ENCODE measurements at places on chromosomes 5 and 9.
A peak's percentile ranks its signal among the peaks of the same experiment; 100 is the strongest.

DNA sequence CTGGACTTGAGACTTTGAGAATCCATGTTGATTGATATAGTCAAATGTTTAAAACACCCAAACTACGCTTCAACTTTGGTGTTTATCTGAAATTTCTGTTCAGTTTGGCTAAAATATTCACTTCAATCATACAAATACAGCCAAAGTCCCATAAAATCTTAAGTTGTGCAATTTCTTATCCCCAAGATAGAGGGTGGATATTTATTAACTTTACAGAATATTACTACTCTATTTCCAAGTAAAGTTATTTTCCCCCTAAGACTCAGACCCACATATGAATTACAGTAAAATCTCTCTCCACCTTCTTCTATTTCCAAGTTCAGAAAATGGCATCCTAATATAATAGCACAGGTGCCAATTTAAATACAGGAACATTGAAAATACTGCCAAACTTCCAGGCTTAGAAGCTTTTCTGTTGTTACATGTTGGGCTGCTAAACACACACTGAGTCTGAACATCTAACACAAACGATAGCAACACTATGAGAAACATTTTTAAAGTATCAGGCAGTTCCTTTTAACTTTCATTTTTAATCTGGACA lies 290.3 kb downstream of the EBF1 start:
- DNase-seq = no peak

DNA sequence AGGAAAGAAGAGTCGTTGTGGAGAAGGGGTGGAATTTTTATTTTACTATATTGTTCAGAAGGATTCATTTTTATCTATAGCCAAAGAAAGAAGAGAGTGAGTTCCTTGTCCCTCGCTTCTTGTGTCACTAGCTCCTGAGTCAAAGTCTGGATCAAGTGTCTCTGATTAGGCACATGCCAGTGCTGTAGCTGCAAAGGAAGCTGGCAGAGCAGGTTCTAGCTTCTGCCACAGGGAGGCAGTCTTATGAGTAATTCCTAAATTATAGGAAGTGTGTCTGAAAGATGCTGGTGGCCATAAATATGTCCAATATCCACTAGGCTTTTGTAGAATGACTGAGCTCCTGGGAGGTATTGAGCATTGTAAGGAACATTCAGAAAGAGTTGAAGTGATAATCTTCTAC lies 84.7 kb downstream of the DOCK2 start:
- DNase-seq = no peak

- DNase-seq = no peak
Measured at GRCh38 chr5:155049569-155050383, 36.2 kb downstream of the KIF4B start.

DNA sequence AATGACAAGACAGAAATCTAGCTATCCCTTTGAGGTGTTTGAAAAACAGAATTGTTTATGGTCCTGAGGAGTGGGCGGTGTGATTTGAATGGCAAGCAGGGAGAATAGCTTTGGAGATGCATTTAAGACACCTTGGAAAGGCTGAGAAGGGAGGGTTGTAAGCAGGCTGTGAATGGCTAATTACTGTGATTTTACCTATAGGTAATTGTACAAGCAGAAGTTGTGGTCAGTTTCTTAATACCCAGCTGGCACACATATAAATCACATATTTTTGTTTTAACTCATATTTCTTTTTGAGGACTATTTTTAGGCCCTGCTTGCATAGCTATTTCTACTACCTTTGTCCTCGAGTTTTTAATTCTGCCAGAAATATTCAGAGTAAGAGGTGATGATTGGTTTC lies 248.6 kb downstream of the KDM4C start:
- no peak for DNase-seq

- no peak for DNase-seq
Measured at GRCh38 chr5:135246605-135246922, 152.5 kb downstream of the MACROH2A1 start.

DNA sequence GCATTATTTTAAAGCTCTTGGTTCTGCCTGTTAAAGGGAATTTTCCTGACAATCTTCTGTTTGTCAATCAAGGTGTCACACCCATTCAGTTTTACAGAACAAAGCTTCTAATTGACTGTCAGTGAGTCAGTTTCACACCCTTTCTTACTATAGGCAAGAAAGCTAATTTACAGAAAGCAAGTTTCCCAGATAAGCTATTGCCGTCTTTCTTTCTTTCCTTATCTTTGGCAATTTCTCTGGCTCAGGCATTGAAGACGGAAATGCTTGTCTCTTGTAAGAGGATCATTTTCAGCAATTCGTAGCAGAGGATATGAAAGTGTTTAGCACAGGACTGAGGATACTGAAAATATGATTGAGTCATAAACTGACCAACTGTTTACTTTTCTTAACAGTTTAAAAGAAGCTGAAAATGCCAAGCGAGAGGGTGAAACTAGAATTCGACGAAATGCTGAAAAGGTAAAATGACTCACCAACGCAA lies 27.0 kb downstream of the SPINK5 start:
- no peak for DNase-seq

GRCh38 chr9:98074115-98074990 lies 17.8 kb downstream of the NANS start:
- peak; percentile 51 for DNase-seq

GRCh38 chr9:14029806-14030374 lies 284.1 kb downstream of the NFIB start:
- no peak for DNase-seq

DNA sequence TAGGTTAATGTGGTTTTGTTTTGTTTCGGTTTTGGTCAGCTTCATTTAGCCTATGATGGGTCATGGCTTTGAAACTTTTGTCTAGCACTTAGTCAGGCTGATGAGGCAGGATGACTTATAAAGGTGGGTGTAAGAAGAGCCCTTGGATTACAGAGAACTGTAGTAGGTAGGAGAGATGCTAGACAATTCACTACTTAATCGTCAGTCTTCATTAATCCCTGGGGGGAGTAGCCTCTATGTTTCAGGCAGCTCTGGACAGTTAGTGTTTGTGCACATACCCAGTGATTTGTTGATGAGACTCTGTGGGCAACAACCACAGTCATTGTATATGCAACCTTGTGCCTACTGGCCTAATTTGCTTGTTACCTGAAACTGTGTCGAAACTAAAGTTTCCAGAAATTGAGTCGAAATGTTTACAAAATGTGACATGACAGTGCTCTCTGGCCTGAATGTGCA lies 113.3 kb downstream of the MTREX start:
- no peak for DNase-seq

DNA sequence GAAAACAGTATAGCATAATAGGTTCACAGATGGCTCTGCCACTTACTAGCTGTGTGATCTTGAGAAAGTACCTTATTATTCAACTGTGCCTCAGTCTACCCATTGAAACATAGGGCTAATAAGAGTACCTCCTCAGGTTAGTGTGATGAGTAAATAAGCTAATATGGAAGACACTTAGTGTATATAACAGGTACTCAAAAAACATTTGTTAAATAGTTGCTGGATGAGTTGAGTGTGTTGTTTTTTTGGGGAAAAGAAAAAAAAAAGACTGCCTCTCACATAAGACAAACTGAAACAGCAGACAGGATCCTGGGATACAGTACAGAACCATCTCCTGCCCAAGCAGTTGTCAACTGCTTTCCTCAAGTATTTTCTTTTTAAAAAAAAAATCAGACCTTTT lies 5.2 kb downstream of the STOM start:
- DNase-seq = no peak

DNA sequence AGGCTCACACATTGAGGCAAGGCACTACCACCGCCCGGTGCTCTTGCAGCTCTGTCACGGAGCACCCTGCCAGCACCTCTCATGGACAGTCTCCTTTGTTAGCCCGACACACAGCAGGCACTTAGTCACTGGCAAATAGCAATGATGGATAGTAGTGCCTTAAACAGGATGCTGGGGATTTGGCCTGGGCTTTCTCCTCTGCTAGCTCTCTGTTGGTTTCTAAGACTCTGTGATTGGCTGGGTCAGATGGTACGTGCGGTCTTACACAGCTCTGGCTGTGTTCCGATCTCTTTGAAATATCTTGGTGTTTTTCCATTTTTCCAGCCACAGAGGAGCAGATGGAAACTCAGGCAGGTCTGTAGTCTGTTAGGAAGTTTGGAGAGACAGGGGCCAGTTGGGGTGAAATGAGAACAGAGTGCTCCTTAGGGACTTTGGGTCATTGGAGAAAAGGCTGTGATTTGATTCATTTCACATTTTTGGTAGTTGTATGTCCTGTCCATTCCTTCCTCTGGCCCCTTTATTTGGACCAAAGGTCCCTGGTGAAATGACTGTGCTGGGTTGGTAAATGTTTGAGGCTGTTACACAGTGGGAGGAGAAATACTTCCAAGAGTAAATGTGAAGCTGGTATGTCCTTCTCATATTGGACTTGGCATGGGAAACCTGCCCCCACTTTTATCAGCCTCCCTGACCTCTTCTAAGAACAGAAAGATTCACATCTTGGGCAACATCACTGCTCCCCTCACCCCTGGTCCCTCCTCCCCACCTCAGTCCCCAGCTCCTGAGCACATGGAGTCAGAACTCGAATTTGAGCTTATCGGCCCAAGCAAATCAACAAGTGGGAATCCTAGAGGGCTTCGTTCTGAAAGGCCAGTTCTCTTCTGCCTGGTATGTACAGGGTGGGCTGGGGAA lies 3.4 kb downstream of the SMIM3 start:
- DNase-seq = no peak

GRCh38 chr9:105053209-105053652 lies 125.3 kb upstream of the ABCA1 start:
- DNase-seq = peak; percentile 71

GRCh38 chr5:10102706-10103497 lies 146.8 kb downstream of the ATPSCKMT start:
- DNase-seq = no peak

DNA sequence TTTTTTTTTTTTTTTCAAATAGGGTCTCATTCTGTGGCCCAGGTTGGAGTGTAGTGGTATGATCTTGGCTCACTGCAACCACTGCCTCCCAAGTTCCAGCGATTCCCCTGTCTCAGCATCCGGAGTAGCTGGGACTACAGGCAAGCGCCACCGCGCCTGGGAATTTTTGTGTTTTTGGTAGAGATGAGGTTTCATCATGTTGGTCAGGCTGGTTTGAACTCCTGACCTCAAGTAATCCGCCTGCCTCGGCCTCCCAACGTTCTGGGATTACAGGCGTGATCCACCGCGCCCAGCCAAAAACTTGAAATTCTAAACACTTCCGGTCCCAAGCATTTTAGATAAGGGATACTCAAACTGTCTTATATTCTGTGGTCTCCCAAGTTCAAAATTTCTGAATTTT lies 718.9 kb upstream of the MEF2C start:
- DNase-seq = no peak

All from T-helper 1 cell (primary cell).